ENCODE measurements at places on chromosomes 4 and X.

GRCh38 chr4:86974551-86974994 is 39.8 kb downstream of the AFF1 start:
- no peak for DNase-seq

GRCh38 chr4:173805884-173806283 is 275.9 kb upstream of the HAND2 start:
- no peak for DNase-seq

DNA sequence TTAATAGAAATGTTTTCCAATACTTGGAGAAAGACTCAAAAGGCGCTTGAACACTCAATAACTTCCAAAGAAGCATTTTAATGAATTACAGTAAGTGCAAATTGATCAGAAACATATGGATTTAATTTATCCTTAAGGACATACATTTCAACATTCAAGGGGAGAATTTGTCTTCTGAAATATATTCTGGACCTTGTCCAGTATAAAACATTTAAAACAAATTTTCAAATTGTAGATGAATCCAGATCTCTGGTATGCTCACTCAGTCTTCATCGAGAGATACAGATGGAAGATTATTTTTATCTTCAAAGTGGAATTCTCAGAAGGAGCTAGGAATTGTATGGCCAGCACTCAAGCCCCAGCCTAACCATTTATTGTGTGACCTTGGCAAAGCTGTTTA is 310.4 kb downstream of the ZNF674 start:
- no peak for DNase-seq

DNA sequence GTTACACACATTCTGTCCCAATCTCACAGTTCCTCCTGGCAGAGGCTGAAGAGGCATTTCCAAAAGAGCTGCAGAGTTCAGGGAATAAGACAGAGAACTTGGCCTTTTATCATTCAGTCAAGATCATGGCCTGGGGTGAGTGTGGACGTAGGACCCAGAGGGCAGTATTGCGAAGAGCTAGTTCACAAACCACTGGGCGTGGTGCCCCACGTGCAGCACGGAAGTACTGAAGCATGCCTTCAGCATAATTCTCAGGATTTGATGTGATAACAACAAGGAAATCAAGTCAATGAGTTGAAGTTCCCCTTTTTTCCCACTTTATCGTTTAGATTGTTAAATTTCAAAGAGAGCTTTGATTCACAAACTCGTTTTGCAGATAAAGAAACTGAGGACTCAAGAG is 117.7 kb downstream of the RELL1 start:
- no peak for DNase-seq

DNA sequence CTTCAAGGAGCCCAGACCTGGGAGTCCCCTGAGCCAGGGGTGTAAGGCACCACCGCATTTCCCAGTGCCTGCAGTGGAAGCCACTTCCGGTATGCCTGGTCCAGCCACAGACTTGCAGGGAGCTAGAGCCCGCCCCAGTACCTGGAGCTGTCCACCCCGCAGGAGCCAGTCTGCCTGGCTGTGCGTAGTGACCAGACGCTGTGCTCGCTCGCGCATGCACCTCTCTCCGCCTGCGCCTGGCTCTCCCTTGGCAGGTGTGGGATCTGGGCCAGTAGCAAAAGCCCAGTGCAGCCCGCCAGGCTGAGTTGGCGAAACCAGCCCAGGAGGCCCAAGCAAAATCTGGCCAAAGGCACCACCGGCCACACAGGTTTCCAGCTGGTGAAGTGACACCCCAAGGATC is 973.7 kb upstream of the AGA start:
- no peak for DNase-seq

GRCh38 chrX:122238801-122239200 is 945.3 kb upstream of the GRIA3 start:
- DNase-seq, result no peak

- DNase-seq, result no peak
These were observed 57.9 kb downstream of the MND1 start for GRCh38 chr4:153402366-153402765.

DNA sequence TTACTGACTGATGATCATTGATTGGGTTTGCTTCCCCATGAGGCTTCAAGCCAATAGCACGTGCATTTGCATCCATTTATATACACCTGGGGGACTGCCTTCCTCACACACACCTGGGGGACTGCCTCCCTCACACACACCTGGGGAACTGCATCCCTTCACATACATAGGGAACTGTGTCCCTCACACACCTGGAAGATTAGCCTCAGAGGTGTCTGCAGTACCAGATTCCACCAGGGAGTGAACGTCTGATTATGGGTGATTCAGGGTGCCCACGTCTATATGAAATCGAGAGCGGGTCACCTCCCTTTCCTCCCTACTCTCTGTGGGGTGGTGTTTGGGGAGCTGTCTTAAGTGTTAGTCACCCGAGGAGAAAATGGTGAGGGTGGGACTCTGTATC is 16.9 kb downstream of the CD99 start:
- DNase-seq, result no peak

DNA sequence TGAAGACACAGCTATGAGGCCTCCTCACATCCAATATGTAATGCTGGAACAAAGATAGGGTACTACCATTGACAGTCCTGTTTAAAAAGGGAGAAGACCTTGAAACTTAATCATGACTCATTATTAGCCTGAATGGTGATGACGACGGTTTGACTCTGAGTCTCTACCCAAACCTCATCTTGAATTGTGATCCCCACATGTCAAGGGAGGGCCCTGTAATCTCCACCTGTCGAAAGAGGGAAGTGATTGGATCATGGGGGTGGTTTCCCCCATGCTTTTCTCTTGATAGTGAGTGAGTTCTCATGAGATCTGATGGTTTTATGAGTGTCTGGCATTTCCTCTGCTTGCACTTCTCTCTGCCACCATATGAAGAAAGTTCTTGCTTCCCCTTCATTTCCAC is 395.3 kb upstream of the CPEB2 start:
- no peak for DNase-seq

- DNase-seq, result no peak
These were observed 24.0 kb downstream of the C4orf51 start for GRCh38 chr4:145703850-145704497.

- no peak for DNase-seq
These were observed 16.9 kb downstream of the HELQ start for GRCh38 chr4:83438719-83439118.

- no peak for DNase-seq
These were observed at the start of gene CXCL3 for GRCh38 chr4:74038425-74039314. Gene CXCL3 (minus strand): TSS chr4:74038689. CDS start chr4:74038611, 78 bp downstream.

GRCh38 chrX:124415115-124415800 is 68.9 kb downstream of the SH2D1A start:
- no peak for DNase-seq

- no peak for DNase-seq
These were observed 446.9 kb downstream of the GRXCR1 start for GRCh38 chr4:43339435-43339834.

Measured in T-helper 1 cell (primary cell).